Frontal cortex (tissue), 4 donors: ENCODE measurements at places on chromosomes 2 and 18.
A peak's percentile ranks its signal among the peaks of the same experiment; 100 is the strongest.

- DNase-seq = no peak
Observed at GRCh38 chr2:61995065-61995464, 89.6 kb downstream of the COMMD1 start.

GRCh38 chr18:6683112-6683876 lies 46.2 kb upstream of the ARHGAP28 start:
- no peak for DNase-seq

DNA sequence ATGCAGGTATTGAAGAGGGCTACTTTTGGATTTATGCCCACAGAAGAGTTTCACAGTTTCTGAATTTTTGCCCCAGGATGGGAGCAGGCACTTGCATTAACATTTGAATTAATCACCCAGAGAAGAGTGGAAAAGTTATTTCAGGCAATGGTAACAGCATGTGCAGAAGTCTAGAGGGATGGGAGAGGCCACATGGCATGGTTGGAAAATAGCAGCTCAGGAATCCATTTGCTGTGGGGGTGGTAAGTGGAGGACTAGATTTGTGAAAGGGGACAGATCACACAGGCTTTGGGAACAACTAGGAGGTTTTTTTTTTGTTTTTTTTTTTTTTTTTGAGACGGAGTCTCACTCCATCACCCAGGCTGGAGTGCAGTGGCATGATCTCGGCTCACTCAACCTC lies 65.2 kb downstream of the NEDD4L start:
- DNase-seq = no peak

DNA sequence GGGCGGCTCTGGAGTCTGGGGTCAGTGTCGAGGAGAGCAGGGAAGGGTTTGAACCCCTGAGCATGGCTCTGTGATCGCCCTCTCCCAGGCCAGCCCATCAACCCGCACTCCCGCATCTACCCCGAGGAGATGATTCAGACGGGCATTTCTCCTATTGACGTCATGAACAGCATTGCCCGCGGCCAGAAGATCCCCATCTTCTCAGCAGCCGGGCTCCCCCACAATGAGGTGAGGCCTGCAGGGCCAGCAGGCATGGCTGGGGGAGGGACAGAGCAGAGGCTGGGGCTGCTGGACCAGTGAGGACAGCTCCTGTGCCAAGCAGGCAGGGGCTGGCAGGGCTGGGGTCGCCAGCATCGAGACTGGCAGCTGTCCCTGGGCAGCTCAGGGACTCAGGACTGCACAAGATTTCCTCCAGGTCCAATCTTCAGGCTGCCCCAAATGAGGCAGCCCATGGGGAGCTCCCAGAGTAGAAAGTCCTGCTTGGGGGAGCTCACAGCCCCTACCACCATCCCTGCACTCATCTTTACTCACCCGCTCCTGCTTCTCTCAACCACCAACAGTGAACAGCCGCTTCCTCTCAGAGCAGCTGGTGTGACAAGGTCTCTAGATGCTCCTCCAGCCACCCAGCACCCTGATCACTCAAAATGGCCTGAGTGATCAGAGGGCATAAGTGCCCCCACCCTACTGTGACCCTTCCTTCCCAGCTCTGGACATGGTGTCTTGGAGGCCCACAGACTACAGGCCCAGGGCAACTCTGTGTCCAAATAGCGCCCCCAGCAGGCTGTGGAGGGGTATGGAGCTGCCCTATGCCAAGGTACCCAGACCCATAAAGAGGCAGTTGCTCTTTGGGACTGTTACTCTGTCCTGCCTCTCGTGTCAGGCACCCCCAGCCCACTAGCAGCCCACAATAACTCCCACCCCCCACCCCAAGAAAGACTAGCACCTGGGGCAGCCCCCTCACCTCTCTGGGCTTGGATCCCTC lies 18.3 kb upstream of the ANKRD53 start:
- no peak for DNase-seq

- no peak for DNase-seq
Observed at GRCh38 chr2:164625378-164625971, 4.2 kb upstream of the GRB14 start.

DNA sequence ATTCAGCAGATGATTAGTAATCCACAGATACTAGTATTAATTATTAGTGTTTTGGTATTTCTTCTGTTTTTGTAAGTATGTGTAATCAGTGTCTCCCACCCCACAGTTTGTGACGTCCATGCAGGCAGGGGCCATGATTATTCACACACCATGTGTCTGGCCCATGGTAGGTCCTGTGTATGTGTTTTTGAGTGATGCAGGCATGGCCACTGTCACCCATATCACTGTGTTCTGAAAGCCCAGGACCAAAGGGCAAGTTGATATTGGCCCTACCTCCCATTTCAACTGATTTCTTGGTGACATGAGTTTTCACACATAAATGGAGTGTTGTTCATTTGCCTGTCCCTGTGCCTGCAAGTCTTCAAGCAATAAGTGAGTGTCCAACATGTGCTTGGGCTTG lies 104.0 kb downstream of the TSHZ1 start:
- DNase-seq = no peak

DNA sequence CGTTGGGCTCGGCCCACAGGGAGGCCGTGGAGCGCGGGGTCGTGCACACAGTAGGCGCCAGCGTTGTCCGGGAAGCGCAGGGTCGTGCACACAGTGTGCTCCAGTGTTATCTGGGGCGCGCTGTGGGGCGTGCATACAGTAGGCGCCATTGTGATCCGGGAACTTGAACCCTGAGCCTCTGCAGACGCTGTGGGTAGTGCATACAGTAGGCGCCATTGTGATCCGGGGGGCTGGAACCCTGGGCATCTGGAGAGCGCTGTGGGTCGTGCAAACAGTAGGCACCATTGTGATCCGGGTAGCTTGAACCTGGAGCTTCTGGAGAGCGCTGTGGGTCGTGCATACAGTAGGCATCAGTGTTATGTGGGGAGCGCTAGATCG lies 793 bp downstream of the ZNF236 start:
- DNase-seq = peak; percentile 38

- DNase-seq = no peak
Observed at GRCh38 chr2:164565359-164565758, 55.9 kb downstream of the GRB14 start.

DNA sequence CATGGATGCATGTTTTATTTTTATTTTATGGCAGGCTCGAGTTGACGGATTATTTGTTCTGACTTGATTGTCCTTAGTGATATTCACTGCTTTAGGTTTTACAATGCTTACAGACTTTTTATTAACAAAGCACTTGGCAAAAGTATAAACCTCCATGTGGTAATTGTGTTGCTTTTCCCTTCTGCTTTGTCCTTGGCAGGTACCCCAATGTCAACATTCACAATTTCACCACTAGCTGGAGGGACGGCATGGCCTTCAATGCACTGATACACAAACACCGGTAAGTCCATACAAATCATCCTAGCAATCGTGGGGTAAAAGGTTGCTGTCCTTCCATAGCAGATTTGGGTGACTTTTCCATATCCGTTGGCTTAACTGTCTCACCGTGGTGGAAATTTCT lies 106.1 kb upstream of the EML6 start:
- no peak for DNase-seq

DNA sequence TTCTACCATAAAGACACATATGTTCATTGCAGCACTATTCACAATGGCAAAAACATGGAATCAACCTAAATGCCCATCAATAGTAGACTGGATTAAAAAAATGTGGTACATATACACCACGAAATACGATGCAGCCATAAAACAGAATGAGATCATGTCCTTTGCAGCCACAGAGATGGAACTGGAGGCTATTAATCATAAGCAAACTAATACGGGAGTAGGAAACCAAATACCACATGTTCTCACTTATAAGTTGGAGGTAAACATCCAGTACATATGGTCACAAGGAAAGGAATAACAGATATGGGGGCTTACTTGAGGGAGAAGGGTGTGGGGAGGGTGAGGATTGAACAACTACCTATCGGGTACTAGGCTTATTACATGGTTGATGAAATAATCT lies 7.7 kb downstream of the HMSD start:
- DNase-seq = no peak

GRCh38 chr2:24597181-24597870 lies 106.3 kb downstream of the NCOA1 start:
- DNase-seq = no peak

DNA sequence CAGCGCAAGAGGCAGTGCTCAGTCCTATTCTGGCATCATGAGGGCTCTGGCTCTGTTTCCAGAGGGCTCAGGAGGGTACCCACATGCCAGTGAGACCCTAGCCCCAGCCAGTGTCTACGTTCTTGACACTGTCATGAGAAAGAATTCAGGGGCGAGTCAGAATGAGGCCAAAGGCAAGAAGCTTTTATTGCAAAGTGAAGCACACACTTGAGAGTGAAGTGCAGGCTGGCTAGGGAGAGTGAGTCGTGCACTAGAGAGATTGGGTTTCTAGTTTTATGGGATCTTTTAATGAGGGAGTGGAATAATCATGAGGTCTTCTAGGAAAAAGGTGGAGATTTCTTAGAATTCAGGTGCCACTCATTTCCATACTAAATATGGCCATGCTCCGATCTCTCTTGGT lies 164.1 kb downstream of the DCDC2C start:
- DNase-seq = no peak

DNA sequence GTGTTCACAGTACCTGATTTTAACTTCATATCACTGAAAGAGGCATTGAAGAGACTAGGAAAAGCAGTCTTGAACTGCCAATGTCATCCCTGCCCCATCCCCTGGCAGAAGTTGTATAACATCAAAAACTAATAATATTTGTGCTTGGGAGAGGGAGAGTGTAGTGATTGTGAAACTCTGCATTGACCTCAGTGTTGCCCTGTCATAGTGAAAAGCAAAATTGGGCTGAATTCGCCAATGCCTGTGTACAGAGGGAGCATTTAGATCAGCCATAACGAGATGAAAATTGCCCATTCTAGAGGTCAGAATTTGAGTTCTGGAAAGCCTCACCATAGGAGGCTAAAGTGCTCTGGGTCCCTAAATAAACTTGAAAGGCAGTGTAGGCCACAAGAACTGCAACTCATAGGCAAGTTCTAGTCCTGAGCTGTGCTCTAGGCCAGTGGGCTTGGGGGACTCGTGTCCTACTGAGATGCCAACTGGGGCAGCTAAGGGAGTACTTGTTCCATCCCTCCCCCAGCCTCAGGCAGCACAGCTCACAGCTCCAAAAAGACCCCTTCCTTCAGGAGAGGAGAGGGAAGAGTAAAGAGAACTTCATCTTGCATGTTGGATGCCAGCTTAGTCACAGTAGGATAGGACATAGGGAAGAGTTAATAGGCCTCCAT lies 855.6 kb downstream of the TSN start:
- no peak for DNase-seq

DNA sequence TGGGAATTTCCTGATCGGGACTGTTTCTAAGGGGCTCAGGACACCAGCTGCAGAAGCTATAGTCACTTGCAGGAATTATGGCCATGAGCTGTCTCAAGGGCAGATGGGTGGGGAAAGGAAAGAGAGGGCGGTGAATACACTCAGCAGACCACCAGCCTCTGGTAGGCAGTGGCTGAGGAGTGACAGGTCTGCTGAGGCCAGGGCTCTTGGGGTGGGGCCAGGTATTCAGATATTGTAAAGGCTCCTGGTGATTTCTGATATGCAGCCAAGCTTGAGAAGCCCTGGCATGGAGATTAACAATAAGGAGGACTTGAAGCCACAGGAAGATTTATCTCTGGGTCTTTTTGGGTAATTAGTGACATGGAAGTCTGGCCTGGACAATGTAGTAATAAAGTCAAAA lies 145.3 kb upstream of the AQP4 start:
- no peak for DNase-seq

GRCh38 chr2:8837795-8838140 lies 355 bp upstream of the KIDINS220 start:
- no peak for DNase-seq

GRCh38 chr2:238691596-238692491 lies 156.0 kb upstream of the TWIST2 start:
- no peak for DNase-seq

DNA sequence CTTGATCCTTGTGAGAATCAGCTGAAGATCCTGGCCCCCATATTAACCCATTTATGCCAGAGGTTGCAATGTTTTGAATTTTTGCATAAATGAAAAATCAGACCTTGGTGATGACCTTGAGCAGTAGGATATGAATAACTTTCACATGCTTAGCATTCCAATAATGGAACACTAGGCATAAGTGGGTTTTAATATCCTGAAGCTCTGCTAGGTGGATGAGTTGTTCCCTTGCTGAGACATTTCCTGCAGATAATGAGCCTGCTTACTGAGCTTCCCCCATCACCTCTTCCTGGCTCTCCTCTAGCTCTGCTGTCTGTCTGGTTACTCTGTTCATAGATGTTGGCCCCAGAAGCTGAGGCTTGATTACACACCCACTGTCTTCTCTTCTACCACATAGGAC lies 25.5 kb upstream of the SEC11C start:
- no peak for DNase-seq

DNA sequence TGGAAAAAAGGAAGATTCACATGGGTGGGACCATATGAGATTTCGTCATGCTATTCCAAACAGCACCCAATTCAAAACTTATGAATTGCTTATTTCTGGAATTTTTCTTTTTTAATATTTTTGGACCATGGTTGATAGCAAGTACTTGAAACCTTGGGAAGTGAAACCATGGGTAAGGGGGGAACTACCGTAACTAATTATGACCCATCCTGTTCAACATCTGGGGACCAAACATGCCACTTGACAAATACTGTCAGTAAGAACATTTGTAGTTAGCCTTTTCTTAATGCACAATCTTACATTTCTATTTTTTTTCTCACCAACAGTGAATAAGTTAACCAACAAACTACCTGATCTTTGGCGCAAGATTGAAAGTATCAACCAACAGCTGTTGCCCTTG lies 105.7 kb upstream of the TTC39C start:
- no peak for DNase-seq

GRCh38 chr2:122643725-122644329 lies 888.4 kb downstream of the TSN start:
- DNase-seq = no peak

GRCh38 chr2:191064590-191064989 lies 50.6 kb upstream of the STAT1 start:
- no peak for DNase-seq

- DNase-seq = no peak
Observed at GRCh38 chr18:32905651-32906050, 132.8 kb upstream of the KLHL14 start.

DNA sequence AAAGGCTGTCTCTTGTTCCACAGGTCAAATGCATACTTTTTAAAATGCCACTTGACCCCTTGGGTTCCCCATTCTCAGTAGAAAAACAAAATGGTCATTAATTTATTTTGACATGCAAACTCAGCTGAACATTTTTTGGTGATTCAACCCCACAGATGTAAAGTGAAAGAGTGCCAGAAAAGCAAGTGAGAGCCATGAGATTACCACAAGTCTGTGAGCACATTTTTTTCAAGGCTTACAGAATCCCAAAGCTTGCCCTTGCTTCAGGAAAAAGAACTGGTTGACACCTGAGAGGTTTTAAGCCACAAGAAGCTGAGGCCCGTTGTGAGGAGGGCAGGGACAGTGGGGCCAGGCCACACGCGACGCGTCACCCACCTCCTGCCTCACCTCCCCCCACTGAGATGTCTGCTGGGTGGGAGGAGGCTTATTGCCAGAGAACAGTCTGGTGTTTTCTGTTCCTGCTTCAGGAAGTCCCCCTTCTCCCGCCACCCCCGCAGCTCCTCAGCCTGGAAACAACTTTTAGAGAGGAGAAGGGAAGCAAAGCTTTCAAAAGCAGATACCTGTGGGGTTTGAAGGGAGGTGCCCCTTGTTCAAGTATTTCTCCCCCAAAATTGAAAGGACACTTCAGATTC lies 70.4 kb upstream of the CYP1B1 start:
- no peak for DNase-seq
